ENCODE measurements at places on chromosomes 16 and 17. TPM values are rescaled to one million over a fixed set of nuclear protein-coding genes. Genes with fewer than 3 reads are reported as not detected.

GRCh38 chr17:62186841-62187240 is 121.8 kb upstream of the MED13 start:
- H3K27ac ChIP-seq: no peak overlapping the region
- no peak overlapping the region for H3K4me3 ChIP-seq
- no peaks in the 10 kb centered on the region for H3K27me3 ChIP-seq
- no peak for DNase-seq
- no peaks in the 10 kb centered on the region for H3K4me1 ChIP-seq

DNA sequence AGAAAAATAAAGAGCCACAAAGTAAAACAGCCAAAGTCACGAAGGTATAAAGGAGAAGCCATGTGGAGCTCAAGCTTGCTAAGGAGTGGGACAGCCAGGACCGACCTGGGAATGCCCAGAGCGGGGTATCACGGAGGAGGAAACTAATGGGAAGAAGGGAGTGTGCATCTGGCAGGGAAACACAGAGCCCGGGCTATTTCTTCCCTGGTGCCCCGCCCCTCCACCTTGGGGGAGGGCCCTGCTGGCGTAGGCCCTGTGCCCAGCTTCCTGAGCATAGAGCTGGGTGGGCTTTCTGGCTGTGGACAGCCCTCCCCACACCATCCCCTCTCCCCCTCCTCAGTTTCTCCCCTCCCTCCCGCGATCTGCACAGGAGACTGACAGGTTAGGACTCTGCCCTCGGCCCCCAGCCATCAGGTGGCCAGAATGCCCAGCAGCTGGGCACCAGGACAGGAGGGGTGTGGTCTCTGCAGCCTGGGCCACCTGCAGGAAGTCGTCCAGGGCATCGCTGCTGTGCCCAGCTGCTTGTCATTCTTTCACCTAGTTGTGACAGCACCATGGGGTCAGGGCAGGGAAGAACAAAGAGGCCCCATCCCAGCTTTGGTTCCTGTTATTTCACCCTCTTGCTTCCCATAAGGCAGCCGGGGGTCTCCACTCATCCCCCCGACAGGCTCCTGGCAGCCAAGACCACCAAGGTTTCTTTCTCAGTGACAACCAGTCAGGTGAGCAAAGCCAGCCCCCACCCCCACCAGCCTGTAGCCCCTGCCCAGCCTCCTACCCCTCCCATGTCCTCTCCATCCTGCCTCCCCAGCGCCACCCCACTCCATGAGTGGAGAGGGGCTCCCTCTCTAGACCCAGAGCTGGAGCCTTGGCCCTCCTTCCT is 7.1 kb upstream of the DCAF7 start:
- peaks cover 15% of the 10 kb centered on the region for H3K4me1 ChIP-seq
- no peak overlapping the region for H3K4me3 ChIP-seq
- no peaks in the 10 kb centered on the region for H3K36me3 ChIP-seq
- no peak for DNase-seq
- no peak overlapping the region for H3K27ac ChIP-seq

GRCh38 chr17:17112628-17113200 is 70.5 kb downstream of the MPRIP start:
- no peak for DNase-seq
- H3K36me3 ChIP-seq: no peaks in the 10 kb centered on the region
- no peak overlapping the region for H3K27ac ChIP-seq
- no peak overlapping the region for H3K4me3 ChIP-seq
- H3K4me1 ChIP-seq: no peaks in the 10 kb centered on the region

The ZKSCAN2 gene
- 5.8 TPM for total RNA-seq

The ASPHD1 gene
- total RNA-seq: 2.2 TPM
